Esophagus mucosa (tissue), 1 donor: ENCODE measurements at places on chromosomes 4 and X. TPM values are rescaled to one million over a fixed set of nuclear protein-coding genes. Genes with fewer than 3 reads are reported as not detected.
A peak's percentile ranks its signal among the peaks of the same experiment; 100 is the strongest.

The TXK gene
- total RNA-seq = 1.4 TPM

The RAB41 gene
- total RNA-seq = not detected

The TCP11X2 gene
- total RNA-seq = not detected

The ELMOD2 gene
- total RNA-seq = 15.7 TPM

The RHOXF1 gene
- not detected for total RNA-seq

The RNF212 gene
- 1.4 TPM for total RNA-seq

The ATP5ME gene
- 344 TPM for total RNA-seq

The GYPA gene
- total RNA-seq = not detected

The TIGD4 gene
- 0.08 TPM for total RNA-seq

The CTAG1B gene
- total RNA-seq = not detected

The GLRA3 gene
- total RNA-seq = not detected

The IQCM gene
- total RNA-seq = not detected

- ATAC-seq = no peak
Measured at GRCh38 chr4:25978327-25978726, 64.3 kb downstream of the SMIM20 start.

GRCh38 chrX:151899622-151900021 lies 13.1 kb upstream of the MAGEA4 start:
- ATAC-seq = no peak

DNA sequence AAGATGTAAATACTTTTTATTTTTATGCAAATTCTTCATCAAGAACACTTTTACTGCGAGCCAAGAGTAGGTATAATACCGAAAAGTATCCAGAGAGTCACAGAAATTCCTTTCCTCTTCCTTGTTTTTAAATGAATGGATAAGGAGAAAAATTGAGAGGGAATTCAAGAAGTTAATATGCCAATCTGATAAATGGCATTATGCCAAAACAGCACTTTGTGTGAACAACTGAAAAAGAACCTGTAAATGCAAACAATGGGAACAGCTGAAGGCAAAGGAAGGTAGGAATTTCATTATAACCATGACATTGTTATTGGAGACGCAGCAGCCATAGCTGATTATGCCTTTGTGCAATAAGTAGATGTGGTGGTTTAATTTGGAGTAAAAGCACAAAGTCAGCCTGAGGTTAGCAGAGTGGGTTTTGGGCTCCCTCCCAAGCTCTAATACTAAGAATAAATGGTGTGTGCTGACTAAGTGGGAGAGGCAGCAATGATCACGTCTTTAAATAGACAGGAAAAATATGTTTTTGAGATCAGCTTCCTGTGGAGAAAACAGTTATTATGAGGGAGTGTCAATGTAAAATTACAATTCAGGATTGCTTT lies 209.8 kb upstream of the NDST4 start:
- no peak for ATAC-seq

DNA sequence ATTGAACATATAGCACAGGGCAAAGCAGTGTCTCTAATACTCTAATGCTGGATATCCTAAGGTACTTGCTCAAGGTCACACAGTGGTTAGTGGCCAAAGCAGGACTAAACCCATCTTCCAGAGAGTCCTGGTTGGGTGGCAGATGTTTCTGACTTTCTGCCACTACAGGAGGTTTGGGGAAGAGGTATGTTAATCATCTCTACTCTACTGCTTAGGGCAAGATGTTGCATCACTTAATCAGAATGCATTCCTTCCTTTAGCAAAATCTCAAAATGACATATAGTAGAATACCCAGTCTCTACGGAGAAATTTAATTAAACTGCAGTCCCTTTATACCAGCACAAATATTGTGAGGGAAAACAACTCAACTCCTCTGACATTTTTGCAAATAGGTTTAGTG lies 190.7 kb upstream of the FAM241A start:
- ATAC-seq = no peak

GRCh38 chrX:153867139-153867538 lies 18.8 kb downstream of the L1CAM start:
- ATAC-seq = no peak

DNA sequence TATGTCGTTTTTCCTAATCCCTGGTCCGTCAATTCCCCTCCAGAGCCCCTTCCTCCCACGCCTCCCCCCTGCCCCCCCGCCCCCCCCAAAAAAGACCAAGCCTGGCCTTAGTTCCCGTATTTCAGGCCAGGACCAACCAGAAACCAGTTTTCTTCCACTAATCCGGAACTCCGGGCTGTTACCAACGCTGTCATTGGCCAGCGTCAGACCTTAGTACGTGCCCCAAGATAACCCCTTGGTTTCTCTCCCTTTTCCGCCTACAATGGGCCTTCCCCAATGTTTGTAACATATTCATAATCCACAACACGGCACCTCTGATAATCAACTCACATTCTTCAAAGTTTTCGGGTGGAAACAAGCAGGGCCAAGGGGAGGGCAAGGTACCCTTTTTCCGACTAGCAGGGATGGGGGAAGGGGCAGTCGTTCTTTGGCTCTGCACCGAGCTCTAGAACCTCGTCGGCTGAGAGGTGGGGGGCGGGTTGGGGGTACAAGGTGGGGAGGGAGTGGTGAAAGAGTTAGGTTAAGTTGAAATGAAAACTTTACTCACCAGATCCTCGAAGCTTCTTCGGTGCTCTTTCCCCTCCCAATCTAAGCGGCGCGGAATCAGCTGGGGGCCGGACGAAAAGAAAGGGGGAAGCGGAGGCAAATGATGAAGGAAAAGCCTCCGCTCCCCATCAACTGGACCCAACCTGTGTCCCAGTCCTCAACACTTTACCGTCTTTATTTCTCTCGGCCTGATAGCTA lies 1.5 kb downstream of the BRWD3 start:
- ATAC-seq = peak; percentile 72

DNA sequence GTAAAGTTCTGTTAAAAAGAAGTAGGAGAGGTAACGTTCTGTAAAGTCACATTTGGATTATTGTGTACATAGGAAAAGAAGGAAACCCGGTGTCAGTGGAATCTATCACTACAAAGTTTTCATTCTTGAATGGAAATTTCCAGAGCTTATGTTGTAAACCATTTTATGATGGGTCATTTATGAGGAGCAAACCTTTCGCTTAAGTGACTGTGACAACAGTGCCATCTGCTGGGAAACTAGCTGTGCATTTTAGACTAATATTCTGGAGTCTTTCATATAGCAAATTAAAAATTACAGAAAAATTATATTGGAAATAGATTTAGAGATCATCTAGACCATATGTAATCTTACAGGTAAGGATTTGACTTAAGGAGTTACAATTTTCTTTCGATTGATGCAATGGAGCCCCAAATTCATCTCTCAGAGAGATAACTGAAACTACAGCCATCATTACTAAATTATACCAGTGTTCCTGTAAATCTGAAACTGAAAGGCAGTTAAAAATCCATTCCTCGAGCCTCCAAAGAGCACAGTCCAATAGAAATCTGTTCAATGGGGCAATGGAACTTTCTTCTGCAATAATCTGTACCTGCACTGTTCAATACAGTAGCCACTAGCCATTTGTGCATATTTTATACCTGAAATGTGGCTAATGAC lies 26.9 kb downstream of the ASB9 start:
- no peak for ATAC-seq

GRCh38 chr4:175514174-175514573 lies 297.9 kb downstream of the GPM6A start:
- no peak for ATAC-seq

GRCh38 chr4:147638942-147639341 lies 21.7 kb downstream of the TMEM184C start:
- no peak for ATAC-seq

DNA sequence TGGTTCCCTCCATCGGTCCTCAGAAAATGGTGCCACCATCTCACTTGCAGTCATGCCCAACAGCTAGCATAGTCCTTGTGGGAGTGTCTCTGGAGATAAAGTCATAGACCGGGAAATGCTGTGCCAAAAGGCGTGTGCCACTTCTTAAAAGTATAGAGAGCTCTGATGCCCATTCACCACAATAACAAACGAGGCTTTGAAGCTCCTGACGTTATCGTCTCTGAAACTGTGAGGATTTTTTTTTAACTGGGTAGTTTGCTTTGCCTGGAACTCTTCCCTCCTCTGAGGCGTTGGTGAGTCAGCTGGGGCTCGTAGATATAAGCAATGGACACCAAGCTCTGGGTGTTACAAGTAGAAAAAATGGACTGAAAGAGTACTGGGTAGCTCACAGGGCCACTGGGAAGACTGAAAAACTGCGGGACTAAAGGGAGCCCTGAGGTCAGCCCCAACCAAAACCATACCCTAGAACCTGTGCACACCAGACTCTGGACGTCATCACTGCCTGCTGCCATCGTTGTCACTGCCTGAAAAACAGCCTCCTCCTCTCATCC lies 89.4 kb upstream of the TRIM2 start:
- ATAC-seq = peak; percentile 59

GRCh38 chr4:155208258-155209054 lies at the start of gene NPY2R:
TSS of gene NPY2R (plus strand) at chr4:155208636. CDS start at chr4:155213940, 5,304 bp downstream.
- ATAC-seq = no peak

DNA sequence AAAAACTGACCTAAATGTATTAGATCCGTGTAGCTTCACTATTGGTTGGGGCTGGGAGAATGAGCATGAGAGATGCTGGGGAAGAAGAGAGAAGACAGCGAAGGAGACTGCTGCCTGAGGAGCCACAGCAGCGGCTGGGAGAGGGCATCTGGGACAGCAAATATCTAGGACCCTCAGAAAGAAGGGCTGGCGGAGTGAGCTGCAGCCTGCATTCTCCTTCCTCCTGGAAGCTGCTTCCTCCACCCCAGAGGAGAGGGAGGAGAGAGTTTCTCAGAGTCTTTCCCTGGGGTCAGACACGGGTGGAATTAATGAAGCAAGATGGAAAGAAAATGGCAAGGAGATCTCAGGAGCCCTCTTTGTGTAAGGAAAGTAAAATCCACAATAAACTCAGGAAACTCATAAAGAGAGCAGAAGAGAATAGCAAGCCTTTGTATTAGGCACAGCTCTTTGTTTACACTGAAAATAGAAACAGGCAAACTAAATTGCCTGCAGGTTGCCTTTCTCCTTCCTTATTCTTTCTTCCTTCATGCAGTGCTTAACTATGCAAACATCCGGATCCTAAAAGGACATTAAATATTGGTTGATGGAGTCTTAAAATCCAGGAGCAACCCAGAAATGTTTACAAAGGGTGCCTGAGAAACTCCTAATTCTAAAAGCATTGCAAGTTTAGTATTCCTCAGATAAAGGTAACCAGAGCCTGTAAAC lies 130.3 kb upstream of the GALNT7 start:
- ATAC-seq = no peak

GRCh38 chr4:5867866-5868265 lies 25.0 kb downstream of the CRMP1 start:
- no peak for ATAC-seq

DNA sequence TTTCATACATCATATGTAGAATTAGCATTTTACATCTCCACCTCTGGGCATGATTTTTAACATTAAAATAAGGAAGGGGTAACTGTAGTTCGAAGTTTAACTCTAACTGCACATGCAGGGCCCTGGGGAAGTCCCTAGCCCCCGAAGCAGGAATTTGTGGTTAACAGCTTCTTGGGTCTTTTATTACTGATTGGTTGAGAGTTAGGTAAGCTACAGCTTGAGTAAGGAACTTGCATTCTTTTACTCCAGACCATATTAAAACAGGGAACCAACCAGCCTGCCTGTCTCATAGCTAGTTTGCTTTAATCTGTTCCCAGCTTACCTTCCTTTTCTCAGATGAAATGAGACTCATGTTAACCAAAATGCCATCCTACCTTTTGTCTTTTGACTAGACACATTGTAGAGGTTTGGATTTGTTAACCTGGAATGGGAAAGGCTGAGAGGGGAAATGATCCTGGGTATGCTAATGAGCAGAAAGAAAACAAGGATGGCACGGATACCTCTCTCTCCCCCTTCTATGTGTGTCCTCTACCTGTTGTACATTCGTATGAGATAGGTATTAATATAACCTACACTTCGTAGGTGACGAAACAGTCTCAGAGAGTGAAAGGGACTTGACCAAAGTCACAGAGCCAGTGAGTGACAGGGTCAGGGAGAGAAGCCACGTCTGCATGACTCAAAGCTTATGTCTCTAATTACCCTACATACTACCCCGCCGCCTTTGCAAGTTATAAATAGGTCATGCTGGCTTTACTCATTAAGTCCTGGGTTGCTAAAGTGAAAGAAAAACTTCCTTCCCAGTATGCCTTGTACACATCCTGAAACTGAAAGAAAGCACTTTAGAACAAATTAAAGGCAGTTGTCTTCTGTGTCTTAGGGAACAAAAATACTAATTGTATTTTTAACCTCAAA lies 119.5 kb upstream of the AFF2 start:
- ATAC-seq = peak; percentile 39

GRCh38 chrX:150680974-150681373 lies 12.2 kb upstream of the MTMR1 start:
- ATAC-seq = peak; percentile 37

- no peak for ATAC-seq
Measured at GRCh38 chrX:19883878-19884277, 3.5 kb downstream of the SH3KBP1 start.

- ATAC-seq = peak; percentile 62
Measured at GRCh38 chr4:168560184-168561180, 63.6 kb downstream of the PALLD start.

DNA sequence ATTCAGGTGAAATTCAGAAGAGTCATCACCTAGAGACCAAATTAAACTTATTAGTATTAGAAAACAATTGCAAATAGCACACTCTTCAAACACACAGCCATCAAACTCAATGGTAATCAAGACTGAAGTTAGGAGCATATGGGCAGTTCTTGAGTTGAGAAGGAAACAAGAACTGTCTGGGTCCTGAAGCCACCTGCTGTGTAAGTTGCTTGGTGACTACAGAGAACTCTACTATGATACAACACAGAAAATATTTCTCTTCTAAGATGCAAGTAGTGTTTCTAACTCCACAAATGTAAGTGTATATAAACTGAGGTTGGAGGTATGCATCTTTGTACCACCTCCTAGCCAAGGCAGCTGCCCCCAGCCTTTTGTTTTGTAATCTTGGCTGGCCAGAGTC lies 325 bp upstream of the PF4V1 start:
- ATAC-seq = no peak

GRCh38 chrX:8345473-8345872 lies 119.2 kb upstream of the VCX3B start:
- ATAC-seq = peak; percentile 37

DNA sequence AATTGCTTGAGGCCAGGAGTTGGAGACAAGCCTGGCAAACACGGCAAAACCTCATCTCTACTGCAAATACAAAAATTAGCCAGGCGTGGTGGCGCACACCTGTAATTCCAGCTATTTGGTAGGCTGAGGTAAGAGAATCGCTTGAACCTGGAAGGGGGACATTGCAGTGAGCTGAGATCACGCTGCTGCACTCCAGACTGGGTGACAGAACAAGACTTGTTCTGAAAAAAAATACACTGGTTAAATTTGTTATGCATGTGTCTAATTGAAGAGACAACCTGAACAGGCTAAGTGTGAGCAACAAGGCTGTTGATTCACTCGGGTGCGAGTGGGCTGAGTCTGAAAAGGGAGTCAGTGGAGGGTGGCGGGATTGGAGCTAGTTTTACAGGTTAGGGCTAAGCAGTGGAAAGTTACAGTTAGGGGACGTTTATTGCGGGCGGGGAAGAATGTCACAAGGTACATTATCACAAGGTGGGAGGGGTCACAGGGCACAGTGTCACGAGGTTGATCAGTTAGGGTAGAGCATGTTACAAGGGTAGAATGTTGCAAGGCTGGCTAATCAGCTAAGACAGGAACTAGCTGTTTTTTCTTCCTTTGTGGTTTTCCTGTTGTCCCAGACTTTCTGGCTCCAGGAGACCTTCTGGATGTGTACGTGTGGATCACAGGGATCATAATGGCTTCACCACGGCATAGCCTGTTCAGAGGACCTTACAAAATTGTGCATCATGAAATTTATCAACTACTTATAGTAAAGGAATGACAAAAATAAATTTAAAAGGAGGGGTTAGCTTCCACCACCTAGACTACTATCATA lies 115.8 kb downstream of the NAA11 start:
- ATAC-seq = peak; percentile 93
